ENCODE measurements at places on chromosomes 2 and 18. TPM values are rescaled to one million over a fixed set of nuclear protein-coding genes. Genes with fewer than 3 reads are reported as not detected.

Gene SPDYA
- polyA plus RNA-seq: 0.07 TPM

Gene PER2
- 4.5 TPM for polyA plus RNA-seq

Gene DSEL
- polyA plus RNA-seq: 0.73 TPM

Gene KIAA1328
- polyA plus RNA-seq: 1.9 TPM

Gene NETO1
- polyA plus RNA-seq: not detected

Gene TEX44
- not detected for polyA plus RNA-seq

Gene SYT4
- polyA plus RNA-seq: not detected

Gene PROKR1
- polyA plus RNA-seq: not detected
